ENCODE measurements at places on chromosomes 7 and 10.

GRCh38 chr10:118234683-118235082 is 107.4 kb downstream of the FAM204A start:
- DNase-seq: no peak

GRCh38 chr10:59002011-59002410 is 174.4 kb upstream of the PHYHIPL start:
- no peak for DNase-seq

DNA sequence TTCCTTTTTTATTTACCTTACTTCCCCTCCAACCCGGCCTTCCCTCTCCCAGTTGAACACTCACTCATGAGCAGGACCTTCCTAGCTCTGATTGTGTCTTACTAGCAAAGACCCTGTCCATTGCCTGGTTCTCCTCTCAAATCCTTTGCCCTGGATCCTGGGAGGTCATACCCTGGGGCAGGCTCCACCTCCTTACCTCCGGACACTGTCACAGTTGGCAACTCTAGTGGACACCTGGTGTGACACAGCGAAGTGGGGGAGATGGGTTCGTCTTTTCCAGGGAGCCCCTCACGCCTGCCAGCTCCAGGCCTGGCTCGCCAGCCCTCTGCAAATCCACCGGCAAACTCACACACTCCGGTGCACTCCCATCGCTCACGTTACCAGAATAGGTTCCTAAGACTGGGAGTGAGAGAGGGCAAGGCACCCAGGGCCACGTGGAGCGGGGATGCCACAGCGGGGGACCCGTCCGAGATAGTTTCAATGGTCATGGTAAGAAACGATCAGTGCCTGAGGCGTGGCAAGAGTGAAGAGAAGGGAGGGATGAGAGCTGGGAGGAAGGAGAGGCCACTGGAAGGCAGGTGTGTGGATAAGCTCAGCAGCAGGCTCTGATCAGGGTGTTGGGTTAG is 30.9 kb upstream of the TMEM72 start:
- no peak for DNase-seq

- DNase-seq: no peak
Observed at GRCh38 chr7:113936982-113937381, 18.2 kb upstream of the PPP1R3A start.

DNA sequence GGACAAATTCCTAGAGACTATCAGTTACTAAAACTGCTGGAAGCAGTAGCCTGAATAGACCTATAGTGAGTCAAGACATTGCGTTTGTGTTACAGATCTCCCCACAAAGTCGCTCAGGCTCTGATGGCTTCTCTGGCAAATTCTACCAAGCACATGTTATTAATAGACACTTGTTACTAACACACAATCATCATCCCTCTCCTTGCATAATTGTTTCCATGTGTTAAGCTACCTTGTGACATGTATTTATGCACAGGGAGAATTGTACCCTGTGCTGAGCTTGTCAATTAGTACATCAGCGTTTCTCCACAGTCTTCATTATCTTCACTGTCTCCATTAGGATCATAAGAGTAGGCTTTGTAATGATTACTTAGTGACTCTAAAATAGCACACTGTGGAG is 31.2 kb downstream of the DYNC2I1 start:
- no peak for DNase-seq

DNA sequence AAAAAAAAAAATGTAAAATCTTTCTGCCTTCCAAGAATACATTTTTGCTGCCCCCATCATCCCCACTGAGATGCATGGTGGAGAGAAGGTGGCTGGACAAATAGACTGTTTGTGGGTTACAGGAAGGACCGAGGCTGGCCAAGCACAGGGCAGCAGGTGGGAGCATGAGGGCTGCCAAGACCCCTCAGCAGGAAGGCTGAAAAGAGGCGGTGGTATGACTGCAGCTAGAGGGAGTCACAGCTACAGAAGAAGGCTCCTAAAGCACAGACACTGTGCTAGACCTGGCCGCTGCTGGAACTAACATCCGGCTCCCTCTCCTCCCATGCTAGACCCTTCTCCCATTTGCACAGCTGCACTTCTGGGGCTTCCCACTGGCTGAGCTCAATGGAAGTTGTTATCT is 289.6 kb downstream of the TCERG1L start:
- no peak for DNase-seq

DNA sequence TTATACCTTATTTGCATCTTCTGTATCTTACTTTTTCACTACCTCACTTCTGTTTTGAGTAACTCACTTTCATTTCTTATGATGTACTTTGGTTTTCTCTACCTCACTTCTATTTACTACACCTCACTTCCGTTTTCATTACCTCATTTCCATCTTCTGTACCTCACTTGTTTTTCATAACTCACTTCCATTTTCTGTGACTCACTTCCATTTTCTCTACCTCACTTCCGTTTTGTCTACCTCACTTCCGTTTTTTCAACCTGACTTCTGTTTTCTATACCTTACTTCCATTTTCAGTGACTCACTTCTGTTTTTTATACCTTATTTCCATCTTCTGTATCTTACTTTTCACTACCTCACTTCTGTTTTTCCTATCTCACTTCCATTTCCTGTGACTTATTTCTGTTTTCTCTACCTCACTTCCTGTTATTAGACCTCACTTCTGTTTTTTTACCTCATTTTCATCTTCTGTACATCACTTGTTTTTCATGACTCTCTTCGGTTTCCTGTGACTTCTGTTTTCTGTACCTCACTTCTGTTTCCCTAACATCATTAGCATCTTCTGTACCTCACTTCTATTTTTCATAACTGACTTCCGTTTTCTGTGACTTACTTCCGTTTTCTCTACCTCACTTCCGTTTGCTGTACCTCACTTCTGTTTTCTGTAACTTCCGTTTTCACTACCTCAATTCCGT is 493.1 kb upstream of the AKR1E2 start:
- DNase-seq: no peak

DNA sequence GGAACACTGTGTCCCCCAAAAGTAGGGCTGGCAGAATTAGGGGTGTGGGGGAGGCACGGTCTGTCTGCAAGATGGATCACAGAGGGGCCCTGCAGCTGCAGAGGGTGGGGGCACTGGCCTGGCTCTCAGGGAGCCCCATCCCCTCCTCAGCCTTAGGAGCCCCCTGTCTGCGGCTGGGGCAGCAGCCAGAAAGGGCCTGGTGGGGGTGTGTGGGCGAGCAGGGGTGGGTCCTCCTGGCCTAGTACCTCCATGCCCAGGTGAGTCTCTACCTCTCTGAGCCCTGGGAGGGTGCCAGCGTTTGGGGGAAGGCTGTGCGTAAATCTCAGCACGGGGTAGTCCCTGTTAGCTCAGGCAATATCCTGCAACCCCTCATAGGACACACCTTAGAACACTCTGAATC is 280.5 kb upstream of the PPP2R2D start:
- DNase-seq: no peak

- no peak for DNase-seq
Observed at GRCh38 chr7:66146701-66147100, 32.1 kb downstream of the CRCP start.

DNA sequence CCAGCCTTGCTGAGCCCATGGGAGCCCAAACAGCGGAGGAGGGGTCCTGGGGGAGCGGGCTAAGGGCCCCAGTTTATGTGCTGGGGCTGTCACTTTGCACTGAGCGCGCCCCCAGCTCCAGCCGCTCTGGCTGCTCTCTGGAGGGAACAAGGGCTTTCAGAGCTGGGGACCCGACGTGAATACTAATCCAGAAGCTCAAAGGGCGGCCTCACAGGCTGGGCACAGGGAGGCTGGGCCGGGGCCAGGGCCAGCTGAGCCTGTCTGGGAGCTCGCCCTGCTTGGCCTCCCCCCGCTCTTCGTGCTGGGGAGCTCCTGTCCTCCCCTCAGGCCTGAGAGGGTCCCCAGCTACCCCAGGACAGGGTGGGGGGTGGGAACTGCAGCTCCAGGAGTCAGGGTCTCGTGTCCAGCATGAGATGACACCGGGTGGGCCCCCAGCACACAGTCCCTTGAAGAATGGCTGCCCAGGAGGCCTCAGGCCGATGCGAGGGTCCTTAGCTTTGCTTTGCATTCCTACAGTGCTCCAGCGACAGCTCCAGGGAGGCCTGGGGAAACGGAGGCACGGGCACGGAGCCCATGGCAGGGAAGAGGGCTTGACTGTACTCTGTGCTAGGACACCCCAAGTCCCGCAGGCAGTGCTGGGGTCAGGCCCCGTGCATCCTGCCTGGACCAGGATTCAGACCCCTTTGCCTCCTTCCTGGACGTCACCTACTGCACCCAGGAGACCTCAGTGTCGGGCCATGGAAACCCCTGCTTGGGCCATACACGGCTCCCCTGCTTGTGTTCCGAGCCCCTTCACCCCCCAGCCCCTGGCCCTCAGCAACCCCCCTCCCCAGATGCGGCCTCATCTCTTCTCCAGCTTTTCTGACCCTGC is 5.8 kb upstream of the AMZ1 start:
- no peak for DNase-seq

GRCh38 chr10:3310016-3310784 is 137.6 kb upstream of the PITRM1 start:
- no peak for DNase-seq

DNA sequence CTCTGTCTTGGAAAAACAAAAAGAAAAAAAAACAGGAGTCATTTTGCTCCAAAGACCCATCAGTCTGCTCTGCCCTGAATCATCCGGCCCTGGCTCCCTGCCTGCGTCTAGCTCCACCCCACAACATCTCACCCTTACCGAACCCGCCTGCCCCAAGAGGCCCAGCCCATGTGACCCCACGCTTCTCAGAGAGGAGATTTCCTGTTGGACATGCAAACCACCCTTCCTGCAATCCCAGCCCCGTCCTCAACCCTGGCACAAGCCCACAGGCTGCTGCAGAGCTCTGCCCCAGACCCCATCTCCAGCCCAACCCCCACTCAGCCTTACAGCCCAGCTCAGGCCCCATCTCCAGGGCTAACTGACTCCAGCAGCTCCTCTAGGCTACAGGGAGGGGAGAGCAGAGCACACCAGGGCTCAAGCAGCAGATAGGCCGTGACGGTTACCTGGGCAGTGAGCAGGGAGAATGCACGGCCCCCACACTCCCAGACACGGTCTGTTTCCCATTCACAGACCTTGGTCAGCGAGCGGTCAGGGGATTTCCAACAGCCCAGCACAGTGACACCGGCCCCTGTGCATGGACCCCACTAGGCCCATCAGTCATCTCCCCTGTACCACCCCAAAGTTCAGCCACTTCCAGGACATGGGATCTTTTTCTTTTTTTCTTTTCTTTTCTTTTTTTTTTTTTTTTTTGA is 69.9 kb upstream of the GTF2I start:
- no peak for DNase-seq

GRCh38 chr7:120951826-120952225 is 1.2 kb downstream of the ING3 start:
- DNase-seq: no peak
